ENCODE measurements at places on chromosomes 3 and 15. TPM values are rescaled to one million over a fixed set of nuclear protein-coding genes. Genes with fewer than 3 reads are reported as not detected.

The FBXL2 gene
- not detected for total RNA-seq

The SLC22A13 gene
- total RNA-seq = 0.23 TPM

The CYP1A2 gene
- total RNA-seq = not detected

The PLA2G4E gene
- total RNA-seq = not detected

The SH3GL3 gene
- not detected for total RNA-seq

The GOLGA8M gene
- 0.67 TPM for total RNA-seq

The SLC12A1 gene
- total RNA-seq = not detected

The GOLIM4 gene
- 7.6 TPM for total RNA-seq

The MESP2 gene
- total RNA-seq = not detected

The ATOSA gene
- 11.7 TPM for total RNA-seq

The SAMMSON gene
- not detected for total RNA-seq

Data from activated CD8-positive, alpha-beta memory T cell treated with anti-CD3 and anti-CD28 coated beads for 36 hours (primary cell).